Esophagus muscularis mucosa (tissue), 4 donors: ENCODE measurements at places on chromosomes 3 and 15. TPM values are rescaled to one million over a fixed set of nuclear protein-coding genes. Genes with fewer than 3 reads are reported as not detected.

GRCh38 chr3:176579711-176580185 lies 617.5 kb downstream of the TBL1XR1 start:
- no peaks in the 10 kb centered on the region for H3K27me3 ChIP-seq
- DNase-seq, result no peak
- H3K4me1 ChIP-seq, result no peaks in the 10 kb centered on the region
- H3K27ac ChIP-seq, result no peak overlapping the region
- no peaks in the 10 kb centered on the region for H3K36me3 ChIP-seq

- H3K4me3 ChIP-seq, result no peak overlapping the region
- no peak overlapping the region for H3K27ac ChIP-seq
- H3K4me1 ChIP-seq, result no peaks in the 10 kb centered on the region
- H3K27me3 ChIP-seq, result no peaks in the 10 kb centered on the region
Measured at GRCh38 chr15:89963301-89964231, 37.6 kb upstream of the ZNF710 start.

DNA sequence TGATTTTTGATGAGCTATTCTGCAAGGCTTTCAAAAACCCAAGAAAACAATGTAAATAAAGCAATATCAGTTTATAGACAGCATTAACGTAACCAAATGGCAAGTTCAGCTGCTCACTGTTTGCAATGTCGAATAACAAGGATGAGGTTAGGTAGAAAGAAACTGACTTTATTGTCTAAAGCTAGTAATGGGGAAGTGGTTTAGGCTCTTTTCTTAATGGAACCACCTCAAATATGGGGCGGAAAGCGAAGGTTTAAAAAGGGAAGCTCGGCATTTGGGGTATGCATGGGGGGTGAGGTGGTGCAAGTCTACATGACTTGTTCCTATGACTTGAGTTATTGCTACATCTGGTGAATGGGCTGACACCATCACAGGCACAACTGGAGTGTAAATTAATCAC lies 1060.2 kb downstream of the NSUN3 start:
- no peaks in the 10 kb centered on the region for H3K27me3 ChIP-seq
- H3K4me1 ChIP-seq, result no peaks in the 10 kb centered on the region
- H3K36me3 ChIP-seq, result no peaks in the 10 kb centered on the region
- no peak for DNase-seq
- H3K4me3 ChIP-seq, result no peak overlapping the region

DNA sequence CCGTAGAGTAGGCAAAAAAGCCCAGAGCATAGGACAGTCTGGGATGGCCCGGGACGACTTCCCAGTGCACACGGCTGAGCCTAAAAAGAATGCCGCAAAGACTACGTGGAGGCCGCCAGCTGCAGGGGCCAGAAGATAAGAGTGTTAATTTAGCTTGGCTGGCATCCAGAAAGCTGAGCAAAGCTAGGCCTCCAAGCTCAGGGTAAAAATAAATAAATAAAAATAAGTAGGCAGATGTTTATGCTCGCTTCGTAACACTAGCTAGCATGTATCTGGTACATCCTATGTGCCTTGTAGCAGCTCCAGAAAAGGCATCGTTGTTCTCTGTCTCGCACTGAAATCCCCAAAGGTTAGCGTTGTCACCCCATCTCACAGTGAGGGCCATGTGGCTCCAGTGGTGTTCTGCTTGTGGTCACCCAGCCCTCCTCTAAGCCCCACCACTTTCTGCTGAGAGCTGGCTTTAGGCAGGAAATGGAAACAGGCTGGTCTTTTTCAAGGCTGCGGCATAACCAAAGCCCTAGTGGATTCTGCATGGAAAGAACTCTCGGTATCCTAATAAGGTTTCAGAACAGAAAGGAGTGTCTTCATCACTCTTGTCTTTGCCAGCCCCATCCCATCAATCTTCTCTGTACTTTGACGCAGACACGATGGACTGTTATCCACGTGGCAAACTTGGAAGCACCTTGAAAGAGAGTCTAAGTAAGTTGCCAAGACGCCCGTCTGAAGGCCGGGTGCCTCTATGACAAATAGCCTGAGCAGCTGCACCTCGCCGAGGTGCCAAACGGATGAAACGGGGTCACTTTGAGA lies 58.1 kb upstream of the MEF2A start:
- no peaks in the 10 kb centered on the region for H3K27me3 ChIP-seq
- peak overlapping the region; percentile 78 for H3K27ac ChIP-seq
- peaks cover 77% of the 10 kb centered on the region for H3K4me1 ChIP-seq
- no peaks in the 10 kb centered on the region for H3K36me3 ChIP-seq
- no peak for DNase-seq

The GOLGA6A gene
- total RNA-seq, result not detected

The KIF7 gene
- 23.6 TPM for total RNA-seq

The SERINC4 gene
- total RNA-seq, result not detected

The ACVR2B gene
- total RNA-seq, result 5.8 TPM

The PP2D1 gene
- not detected for total RNA-seq

The MPI gene
- 43.2 TPM for total RNA-seq

The NRG4 gene
- not detected for total RNA-seq
